D341Med (cell line): ENCODE measurements at places on chromosomes 11 and 22.

GRCh38 chr22:39592081-39593065, 21.8 kb downstream of the CACNA1I start:
- no peak for DNase-seq

DNA sequence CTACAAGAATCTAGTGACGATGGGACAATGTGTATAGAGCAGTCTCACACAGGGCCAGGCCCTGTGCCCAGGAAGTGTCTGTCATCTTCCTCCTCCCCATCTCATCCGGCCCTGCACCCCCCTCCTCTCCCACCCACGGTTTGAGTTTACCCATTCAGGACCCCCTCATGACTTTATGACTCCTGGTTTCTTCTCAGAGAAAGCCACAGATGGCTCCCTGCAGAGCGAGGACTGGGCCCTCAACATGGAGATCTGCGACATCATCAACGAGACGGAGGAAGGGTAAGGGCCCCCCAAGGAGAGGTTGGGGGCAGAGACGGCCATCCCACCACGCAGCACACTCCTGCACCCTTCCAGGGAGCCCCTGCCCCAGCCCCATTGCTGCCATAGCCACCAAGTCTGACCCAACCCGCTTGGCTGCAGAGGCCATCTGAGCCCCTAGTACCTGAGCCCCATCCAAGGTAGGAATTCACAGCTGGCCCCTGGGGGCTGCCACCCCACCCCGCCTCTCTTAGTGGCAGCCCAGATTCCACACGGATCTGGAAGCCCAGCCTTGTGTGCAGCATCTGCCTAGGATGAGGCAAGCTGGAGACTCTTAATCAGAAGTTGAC, 18.1 kb downstream of the TOM1 start:
- no peak for DNase-seq

- DNase-seq = no peak
Measured at GRCh38 chr11:45573728-45574127, 91.7 kb downstream of the CHST1 start.

- no peak for DNase-seq
Measured at GRCh38 chr11:67366546-67366945, 6.9 kb downstream of the CLCF1 start.

- DNase-seq = no peak
Measured at GRCh38 chr22:29641042-29641699, 37.7 kb downstream of the NF2 start.

- DNase-seq = no peak
Measured at GRCh38 chr22:22185217-22185616, 59.4 kb upstream of the VPREB1 start.

- DNase-seq = no peak
Measured at GRCh38 chr11:73477518-73477917, 101.3 kb downstream of the RELT start.

DNA sequence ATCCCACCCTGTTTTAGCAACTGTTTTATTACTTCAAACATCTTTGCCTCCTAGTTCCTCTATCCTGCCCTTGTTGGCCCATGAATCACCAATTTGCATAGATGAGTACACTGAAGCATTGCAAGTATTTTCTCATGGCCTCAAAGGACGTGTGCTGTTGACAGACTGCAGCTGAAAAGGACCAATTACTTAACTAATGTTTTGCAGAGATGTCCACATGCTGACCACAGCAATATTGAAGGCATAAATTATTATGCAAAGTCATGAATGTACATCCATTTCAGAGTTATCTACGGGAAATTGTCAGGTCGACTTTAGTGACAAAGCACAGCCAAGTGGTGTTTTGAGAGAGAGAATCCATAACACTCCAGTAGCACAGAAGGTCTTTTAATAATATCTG, 64.8 kb downstream of the CADM1 start:
- no peak for DNase-seq

DNA sequence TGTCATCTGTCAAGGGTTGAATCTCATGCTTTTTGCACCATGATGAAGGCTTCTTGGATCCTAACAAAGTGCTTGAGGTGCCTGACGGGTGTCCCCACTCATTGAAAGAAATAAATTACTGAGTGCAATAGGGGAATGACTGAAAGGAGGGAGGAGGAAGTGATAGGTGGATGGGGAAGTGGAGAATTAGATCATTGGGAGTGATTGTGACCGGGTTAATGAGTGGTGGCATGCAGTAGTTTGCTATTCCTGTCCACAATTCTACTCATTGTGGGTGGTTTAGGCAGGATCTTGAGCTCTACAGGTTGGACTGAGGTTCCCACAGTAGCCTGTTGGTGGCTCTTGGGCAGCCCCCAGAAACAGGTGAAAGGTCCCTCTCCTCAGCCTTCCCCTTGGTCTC, 44.3 kb downstream of the THAP12 start:
- no peak for DNase-seq

- no peak for DNase-seq
Measured at GRCh38 chr11:59673291-59673690, 4.5 kb upstream of the PATL1 start.

- no peak for DNase-seq
Measured at GRCh38 chr11:112118176-112118575, 31.5 kb downstream of the SDHD start.

GRCh38 chr22:18042685-18043084, 18.3 kb upstream of the MICAL3 start:
- DNase-seq = no peak
